ENCODE measurements at places on chromosomes 1 and 21.

DNA sequence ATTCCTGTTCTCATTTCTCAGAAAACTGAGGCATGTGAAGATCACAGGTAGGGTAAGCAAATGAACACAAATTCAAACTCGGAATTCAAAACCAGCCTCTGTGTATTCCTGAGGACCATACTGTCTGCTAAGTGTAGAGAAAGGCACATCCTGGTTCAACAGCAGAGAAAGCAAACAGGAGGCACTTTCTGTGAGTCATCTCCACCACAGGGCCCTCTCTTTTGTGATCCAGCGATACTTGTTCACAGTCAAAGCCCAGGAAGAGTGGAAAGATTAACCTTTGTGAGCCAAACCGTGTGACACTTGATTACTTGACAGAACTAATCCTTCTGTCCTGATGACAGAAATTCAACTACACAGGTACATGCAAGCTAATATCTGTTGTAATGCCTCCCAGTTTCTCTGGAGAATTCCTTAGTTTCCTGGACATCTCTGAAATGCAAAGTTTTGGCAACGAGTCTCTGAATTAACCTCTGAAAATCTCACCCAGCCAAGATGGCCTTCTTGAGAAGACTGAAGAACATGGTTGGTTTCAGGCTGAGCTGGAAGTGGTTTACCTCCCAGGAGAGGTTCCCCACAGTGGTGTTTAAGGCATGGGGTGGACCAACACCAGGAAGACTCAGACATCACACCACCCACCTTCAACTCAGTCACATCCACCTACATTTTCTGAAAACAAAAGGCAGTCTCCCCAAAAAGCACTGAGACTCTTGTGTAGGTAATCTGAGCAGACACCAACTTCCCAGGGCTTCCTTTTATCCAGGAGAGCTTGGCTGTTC lies 98.2 kb upstream of the ERG start:
- DNase-seq = no peak

- no peak for DNase-seq
These were observed 48.8 kb downstream of the SLC9C2 start for GRCh38 chr1:173554089-173554488.

GRCh38 chr21:35026153-35026500 lies 23.0 kb downstream of the RUNX1 start:
- DNase-seq = no peak

- no peak for DNase-seq
These were observed 40.1 kb downstream of the BMP8A start for GRCh38 chr1:39531526-39531925.

DNA sequence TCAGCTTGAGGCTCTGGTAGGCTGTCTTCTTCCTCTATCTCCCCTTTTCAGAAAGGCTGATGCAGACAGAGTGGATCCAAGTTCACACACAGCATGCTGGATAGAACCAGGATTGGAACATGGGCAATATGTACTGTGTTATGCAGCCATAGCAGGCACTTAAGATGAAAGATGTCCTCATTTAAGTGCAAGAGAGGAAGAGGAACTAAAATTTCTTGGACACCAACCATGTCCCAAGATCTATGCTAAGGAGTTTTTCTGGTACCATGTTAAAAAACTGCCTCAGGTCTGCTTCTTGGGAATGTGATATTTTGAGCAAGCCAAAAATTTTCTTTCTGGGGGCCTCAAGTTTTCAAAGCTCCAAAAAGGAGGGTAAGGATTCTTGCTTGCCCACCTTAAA lies 1.2 kb downstream of the SDHB start:
- no peak for DNase-seq

DNA sequence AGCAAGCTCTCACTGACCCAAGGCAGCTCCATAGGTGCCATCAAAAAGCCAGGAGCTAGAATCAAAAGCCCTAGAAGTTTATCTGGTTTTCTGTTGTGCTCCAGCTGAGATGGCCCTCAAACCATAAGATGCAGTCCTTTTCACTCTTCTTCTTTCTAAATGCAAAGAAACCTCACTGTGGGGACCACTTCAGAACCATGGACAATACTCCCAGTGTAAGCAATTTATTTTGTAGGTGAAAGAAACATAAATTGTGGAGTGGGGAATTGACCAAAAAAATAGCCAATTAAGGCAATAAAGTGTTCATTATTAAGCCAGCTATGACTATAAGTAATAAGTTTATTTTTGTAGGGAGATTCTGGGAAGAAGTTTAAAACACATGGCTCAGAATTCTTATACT lies 1399.9 kb downstream of the PLA2G4A start:
- no peak for DNase-seq
